ENCODE measurements at places on chromosomes 2 and 18.
A peak's percentile ranks its signal among the peaks of the same experiment; 100 is the strongest.

GRCh38 chr2:191038241-191038725, 24.3 kb upstream of the STAT1 start:
- DNase-seq, result peak; percentile 28

- DNase-seq, result no peak
These were observed 30.2 kb upstream of the TYMS start for GRCh38 chr18:627231-627630.

DNA sequence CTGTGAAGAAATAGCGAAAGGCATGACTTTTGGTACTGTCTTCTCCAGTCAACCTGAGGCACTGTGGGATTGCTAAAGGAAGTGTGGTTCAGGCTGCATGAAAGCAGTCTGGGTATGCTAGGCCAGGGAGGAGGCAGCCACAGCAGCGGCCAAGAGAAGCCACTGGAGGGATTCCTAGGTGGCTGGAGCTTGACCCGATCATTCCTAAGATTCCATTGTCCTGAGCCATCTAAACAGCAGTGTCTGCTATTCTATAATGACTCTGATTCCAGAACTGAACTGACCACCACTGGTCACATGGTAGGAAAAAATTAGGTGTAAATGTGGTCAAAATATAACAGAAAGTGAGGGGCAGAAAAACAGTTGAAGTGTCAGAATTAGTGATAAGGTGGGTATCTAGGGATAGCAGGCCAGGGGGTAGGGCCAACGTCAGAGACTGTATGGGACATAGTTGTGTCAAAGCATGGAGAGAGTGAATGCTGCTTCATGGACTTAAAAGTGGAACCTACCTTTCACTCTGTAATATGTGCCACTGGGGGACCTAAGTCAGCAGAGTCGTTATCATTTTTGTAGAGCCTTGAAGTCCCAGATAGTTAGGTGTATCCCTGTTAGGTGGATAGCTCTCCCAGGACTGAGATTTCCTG, 204.6 kb downstream of the CTNNA2 start:
- DNase-seq, result no peak

DNA sequence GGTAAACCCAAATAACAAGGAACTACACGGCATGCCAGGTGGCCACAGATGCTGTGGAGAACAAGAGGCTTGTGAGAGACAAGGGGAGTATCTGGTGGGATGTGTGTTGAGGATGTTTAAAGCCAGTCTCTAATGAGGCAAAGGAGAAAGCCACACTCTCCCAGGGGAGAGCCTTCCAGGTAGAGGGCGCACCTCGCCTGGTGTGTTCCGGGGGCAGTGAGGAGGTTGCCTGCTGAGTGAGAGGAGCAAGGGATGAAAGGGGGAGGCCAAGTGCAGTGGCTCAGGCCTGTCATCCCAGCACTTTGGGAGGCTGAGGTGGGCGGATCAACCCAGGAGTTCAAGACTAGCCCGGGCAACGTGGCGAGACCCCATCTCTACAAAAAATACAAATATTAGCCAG, 16.2 kb downstream of the SAG start:
- no peak for DNase-seq

DNA sequence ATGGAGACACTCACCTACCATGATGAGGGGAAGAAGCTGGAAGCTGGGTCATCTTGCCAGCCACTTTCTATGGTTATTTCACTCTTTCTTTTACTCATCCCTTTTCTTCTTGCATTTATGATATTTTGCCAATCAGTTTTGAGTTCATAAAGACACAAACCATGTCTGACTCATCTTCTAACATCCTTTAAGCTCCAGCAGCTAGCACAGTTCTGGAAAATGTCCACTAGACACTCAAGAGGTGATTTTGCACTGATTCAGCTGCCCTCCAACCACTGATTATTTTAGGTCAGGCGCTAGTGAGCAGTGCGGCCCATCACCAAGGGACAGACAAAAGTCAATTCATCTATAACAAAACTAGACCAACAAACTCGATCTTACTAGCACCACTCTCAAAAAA, 537.1 kb upstream of the ID2 start:
- no peak for DNase-seq

DNA sequence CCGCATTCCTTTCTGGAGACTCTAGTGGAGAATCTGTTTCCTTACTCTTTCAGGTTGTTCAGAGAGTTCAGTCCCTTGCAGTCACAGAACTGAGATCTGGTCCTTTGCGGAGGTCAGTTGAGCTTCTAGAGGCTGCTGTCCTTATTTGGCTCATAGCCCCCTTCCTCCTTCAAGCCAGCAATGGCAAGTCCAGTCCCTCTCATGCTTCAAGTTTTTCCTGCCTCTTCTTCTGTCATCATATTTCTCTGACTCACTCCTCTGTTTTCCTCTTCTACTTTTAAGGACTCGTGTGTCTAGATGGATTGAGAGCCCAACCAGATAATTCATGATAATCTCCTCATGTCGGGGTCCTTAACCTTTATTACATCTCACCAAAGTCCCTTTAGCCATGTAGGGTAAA, 173.5 kb upstream of the FOSL2 start:
- no peak for DNase-seq

GRCh38 chr2:119425620-119426395, 5.8 kb upstream of the TMEM37 start:
- no peak for DNase-seq

DNA sequence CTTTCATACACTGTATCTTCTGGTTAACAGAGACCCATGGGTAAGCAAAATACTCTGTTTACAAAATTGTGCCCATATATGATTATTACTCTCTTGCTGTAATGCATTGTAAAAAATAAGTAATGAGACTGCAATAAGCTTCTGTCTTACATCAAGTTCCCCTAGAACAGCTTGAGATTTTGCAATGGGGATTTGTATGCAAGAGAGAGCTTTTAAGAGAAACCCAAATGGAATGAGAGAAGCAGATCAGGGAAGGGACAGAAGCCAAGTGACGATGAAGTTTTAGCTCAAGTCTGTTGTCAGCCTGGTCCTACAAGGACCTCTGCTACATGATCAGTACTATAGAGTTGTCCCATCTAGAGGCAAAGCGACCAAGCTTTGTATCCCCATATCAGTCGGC, 218.1 kb upstream of the VWC2L start:
- DNase-seq, result no peak

Measured in MM.1S (cell line).